ENCODE measurements at places on chromosomes 2 and 18.

GRCh38 chr2:100244881-100245605 lies 77.3 kb downstream of the LONRF2 start:
- DNase-seq, result no peak

DNA sequence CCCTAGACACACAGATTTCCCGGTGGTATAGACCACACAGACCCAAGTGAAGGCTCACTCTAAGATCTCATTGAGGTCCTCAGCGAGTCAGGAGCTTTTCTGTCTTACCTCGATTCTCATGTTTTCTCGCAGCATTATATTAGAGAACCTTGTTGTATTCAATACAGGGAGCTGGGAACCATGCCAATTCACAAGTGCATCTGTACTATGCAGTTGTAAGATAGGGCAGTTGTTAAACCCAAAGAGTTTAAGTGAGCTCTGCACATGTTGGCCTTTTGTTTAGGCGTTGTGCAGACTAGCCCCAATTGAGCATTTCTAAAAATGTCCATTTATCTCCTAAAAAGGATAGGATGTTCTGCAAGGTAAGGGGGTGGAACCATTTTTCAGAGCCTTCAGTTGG lies 59.6 kb downstream of the FEZ2 start:
- no peak for DNase-seq

DNA sequence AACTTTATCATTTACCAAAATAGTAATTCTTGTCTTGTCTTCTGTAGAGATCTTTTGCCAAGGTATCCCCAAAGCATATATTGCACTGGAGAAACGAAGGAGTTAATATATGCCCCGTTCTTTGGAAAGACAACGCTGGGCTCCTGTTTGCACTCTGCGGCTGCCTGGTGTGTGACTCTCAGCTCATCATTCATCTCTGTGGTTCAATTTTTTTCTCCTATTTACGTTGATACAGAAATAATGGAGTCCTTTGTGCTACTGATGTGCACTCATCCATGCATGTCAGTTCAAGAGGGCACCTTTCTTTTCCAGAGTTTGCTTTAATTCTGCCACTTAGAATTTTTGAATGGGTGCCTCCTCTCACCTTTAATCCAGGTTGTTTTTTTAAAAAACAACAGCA lies 655.5 kb downstream of the DCDC2C start:
- no peak for DNase-seq

GRCh38 chr2:118815314-118815713 lies 32.1 kb downstream of the EN1 start:
- no peak for DNase-seq

GRCh38 chr18:35500113-35500512 lies 2.4 kb upstream of the INO80C start:
- DNase-seq, result no peak

DNA sequence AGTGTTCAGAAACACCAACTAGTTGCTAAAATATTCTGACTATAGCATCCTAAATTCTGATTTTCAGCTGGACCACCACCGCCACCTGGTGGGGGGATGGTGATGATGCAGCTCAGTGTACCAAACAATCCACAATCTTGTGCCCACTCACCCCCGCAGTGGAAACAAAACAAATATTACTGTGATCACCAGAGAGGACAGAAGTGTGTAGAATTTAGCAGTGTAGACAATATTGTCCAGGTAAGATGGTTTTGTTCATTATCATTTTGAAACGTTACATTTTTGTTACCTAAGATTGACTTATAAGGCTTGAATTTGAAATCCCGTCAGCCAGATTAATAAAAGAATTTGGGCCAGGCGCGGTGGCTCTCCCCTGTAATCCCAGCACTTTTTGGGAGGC lies 31.7 kb upstream of the UBXN4 start:
- peak; percentile 50 for DNase-seq

DNA sequence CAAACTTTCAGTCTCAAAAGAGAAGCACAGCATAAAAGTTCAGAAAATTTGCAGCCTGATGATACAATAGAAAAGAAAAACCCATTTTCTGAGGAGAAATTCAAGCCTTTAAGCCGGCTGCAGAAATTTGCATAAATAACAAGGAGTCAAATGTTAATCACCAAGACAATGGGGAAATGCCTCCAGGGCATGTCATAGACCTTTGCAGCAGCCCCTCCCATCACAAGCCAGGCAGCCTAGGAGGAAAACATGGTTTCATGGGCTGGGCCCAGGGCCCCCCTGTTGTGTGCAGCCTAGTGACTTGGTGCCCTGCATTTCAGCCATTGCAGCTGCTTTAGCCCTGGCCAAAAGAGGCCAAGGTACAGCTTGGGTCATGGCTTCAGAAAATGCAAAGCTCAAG lies 54.1 kb upstream of the CAVIN2 start:
- no peak for DNase-seq

DNA sequence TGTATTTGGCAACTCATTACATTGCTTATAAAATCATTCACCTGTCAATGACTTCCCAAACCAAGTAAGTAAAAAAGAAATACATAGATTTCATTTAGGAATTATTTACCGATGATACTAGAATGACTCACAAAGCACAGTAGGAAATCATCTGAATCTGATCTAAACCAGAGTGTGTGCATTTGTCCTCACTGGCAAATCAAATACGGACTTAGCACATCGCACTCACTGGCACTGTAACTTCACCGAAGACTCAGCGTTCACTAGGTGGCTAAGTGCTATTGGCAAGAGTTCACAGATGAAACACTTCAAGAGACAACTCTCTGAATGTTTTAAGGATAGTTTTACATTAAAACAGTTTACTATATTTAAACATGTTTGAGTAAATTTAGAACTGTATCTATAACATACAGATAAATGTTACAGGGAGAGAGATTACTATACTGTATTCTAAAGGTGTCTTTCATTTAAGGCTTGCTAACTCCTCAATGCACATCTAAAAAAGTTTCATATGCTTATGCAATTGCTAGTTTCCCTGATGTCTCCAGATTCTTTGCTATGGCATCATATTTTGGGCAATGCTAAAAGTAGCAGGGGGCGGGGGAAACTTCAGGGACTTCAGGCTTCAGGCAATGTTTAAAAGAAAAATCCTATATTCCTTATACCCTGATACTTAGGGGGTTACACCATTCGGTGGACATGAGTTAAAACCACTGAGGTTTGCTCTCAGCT lies 48.8 kb downstream of the STK39 start:
- peak; percentile 31 for DNase-seq

- peak; percentile 11 for DNase-seq
Measured at GRCh38 chr2:26477911-26478253, at the start of gene OTOF. TSS of gene OTOF (minus strand) at chr2:26478124.

- peak; percentile 59 for DNase-seq
Measured at GRCh38 chr2:144479138-144479537, 40.8 kb downstream of the ZEB2 start.

- DNase-seq, result no peak
Measured at GRCh38 chr18:10482985-10483949, 28.8 kb downstream of the APCDD1 start.

DNA sequence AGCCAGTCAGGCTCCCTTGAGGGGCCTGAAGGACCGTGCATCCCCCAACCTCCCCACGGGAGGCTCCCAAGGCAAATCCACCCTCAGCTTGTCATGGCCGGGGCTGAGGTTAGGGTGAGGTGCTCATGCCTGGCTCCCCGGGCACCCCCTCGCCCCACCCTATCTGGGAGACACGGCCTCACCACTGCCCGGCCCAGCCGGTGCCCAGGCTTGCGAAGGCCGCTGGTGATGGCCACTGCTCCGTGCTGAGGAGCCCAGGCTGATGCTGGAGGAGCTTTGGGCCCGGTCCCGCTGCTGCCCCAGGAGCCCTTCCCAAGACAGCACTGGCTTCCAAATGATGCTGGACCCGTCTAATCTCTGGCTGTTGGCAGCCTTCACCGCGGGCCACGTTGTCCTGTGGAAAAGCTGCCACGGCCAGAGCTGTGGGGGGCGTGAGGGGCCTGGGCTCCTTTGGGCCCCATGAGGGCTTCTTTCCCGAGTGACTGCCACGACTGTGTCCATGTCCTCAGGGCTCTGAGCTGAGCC lies 135.7 kb upstream of the CTDP1 start:
- no peak for DNase-seq

- peak; percentile 17 for DNase-seq
Measured at GRCh38 chr2:190766595-190766994, 114.0 kb upstream of the GLS start.

DNA sequence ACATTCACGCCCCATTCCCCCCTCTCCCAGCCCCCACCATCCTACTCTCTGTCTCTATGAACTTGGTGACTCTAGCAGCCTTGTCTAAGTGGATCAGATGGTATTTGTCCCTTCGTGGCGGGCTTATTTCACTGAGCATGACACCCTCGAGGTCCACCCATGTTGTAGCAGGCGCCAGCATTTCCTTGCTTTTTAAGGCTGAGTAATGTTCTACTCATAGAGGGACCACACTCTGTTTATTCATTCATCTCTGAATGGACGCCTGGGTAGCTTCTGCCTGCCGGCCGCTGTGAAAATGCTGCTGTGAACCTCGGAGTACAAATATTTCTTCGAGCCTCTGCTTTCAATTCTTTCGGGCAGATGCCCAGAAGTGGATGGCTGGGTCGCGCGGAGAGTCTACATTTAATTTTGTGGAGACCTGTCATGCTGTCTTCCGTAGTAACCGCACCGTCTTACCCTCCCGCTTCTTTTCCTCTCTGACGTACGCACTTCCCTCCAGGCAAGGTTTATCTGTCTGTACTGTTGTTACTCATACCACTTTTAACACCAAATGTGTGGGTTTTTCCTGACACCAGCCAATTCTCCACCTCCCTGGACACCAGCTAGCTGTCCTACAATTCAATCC lies 5.6 kb downstream of the CROCC2 start:
- peak; percentile 30 for DNase-seq

GRCh38 chr18:63229971-63230370 lies 89.6 kb downstream of the BCL2 start:
- DNase-seq, result no peak

DNA sequence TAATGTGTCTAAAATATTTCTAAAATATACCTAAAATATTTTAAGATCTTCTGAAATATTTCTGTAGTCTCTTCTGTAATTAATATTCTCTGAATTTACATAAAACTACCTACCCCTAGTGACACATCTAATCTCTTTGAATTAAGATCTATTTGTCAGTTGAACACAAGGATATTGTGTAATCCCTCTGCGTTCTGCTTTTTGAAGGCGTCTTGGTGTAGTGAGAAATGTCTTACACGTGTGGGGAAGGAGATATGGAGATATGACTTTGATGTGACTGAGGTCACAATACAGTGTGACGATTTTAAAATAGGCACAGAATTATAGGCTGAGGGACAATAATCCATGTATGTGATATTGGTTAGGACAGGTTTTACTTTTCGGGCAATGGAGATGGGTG lies 79.8 kb downstream of the DOK6 start:
- DNase-seq, result no peak

DNA sequence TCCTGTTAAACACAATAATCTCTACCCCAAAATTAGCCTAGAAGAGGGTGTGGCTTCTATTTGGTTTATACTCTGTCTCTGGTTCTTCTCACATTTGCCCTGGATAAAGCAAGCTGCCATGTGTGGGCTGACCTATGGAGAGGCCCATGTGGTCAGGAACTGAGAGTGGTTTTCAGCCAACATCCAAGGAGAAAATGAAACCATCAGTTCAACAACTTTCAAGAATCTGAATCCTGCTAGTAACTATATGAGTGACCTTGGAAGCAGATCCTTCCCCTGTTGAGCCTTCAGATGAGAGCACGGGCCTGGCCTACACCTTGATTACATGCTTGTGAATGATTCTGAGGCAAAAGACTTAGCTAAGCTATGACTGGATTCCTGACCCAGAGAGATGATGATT lies 11.5 kb upstream of the TRIB2 start:
- DNase-seq, result no peak

Measured in kidney tubule cell (primary cell).